ENCODE measurements at places on chromosomes 3 and 15.

- DNase-seq: no peak
These were observed 413.5 kb downstream of the MECOM start for GRCh38 chr3:169250000-169250399.

GRCh38 chr3:63500196-63500595 is 152.3 kb upstream of the SNTN start:
- no peak for DNase-seq

- DNase-seq: peak; percentile 59
These were observed at the start of the genes SNRPN and SNURF for GRCh38 chr15:24954783-24955530. Gene SNRPN, plus strand, starts transcription at chr15:24954987. Its CDS starts 19,467 bp downstream, at chr15:24974454. Gene SNURF, plus strand, starts transcription at chr15:24954987. Its CDS starts 62 bp downstream, at chr15:24955049.

- DNase-seq: no peak
These were observed 3.3 kb upstream of the ISL2 start for GRCh38 chr15:76333309-76333708.

- no peak for DNase-seq
These were observed 59.0 kb upstream of the NECTIN3 start for GRCh38 chr3:111012388-111013248.

DNA sequence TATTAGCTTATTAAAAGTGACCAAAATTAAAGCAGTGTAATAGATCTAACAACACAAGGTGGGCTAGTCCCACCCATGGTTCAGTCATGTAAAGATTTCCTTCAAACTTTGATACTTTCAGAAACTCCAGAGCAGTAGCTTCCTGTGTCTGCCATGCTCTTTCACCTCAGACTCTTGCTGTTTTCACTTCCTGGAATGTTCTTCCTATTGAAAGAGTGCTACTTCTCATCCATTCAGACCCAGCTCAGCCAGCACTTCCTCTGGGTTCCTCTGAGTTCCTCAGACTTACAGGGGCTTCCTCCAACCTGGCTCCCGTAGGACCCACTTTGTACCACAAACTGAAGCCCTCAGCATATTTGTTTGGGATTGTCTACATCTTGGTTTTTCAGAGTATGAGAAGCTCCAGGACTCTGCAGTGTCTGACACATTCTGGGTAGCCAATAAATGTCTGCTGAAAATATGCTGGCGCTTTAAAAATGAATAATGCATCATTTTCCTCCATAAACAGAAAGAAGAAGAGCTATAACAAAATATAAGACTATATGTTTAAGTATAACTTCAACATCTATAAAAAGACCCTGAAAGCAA is 18.0 kb downstream of the NCEH1 start:
- no peak for DNase-seq

DNA sequence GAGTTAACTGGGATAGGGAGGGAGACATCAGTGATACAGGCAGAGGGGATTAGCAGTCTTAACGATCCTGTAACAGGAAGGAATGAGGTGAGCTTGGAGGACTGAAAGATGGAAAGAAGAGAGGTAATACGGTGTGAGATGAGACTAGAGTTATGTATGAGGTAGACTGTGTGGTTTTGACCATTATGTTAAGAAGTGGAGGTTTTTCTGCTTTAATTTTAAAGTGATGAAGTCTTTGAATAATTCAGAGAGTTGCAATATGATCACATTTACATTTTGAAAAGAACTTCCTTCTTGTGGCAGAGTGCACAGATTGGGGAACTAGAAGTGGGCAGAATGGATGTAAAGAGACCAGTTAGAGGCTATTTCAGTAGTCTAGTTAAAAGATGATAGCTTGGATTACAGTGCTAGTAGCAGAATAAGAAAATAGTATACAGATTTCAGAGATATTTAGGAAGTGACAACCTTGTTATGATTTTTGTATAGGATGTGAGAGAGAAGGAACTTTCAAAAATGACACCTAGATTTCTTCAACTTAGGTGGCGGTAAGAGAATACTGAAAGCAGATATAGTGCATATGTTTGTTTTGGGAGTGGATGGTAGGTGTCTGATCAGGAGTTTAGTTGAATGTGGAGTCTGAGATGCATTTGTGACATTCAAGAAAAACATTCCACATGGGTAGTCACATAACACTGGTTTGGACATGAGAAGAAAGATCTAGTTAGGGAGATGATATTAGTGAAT is 40.5 kb downstream of the STT3B start:
- no peak for DNase-seq
